ENCODE measurements at places on chromosomes 1 and 21.

DNA sequence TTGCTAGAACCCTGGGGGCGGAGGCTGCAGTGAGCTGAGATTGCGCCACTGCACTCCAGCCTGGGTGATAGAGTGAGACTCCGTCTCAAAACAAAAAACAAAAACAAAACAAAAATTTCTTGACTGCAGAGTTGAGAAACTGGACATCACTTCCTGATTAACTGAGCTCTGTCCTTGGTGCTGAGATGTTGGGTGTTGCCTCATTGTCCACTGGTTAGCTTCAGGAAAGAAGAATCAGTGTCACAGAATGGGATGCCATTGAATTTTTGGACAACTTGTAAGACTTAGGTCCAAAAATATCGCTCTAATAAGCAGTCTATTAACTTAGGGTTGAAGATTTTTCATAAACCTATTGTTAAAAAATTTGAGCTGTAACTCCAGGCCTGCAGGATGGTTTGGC is 23.8 kb upstream of the KCNA10 start:
- DNase-seq = no peak

GRCh38 chr1:184287001-184287400 is 99.8 kb upstream of the C1orf21 start:
- no peak for DNase-seq

DNA sequence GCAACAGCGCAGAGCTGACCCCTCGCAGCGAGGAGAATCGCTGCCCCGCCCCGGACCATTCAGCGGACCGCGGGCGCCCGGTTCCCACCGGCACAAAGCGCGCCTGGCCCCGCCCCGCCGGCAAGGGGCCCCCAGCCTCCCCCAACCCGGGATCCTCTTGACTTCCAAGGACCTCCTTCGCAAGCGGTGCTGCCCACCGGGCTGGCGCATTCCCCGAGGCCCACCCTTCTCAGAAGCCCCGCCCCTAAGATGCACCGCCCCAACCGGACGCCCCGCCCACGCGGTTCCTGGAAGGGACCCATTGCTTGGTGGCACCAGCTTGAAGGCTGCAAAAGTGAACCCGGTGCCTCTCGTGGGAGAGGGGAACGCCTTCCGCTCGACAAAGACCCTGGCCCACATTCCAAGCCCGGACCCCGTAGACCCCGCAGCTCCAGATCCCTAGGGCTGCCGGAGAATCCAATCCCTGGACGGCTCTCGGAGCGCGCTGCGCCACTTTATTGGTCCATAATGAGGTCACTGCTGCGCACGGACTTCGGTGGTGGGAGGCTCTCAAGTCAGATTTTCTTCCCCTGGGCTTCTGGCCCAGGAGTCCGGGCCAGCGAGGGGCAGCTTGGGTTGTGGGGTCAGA is 2.0 kb downstream of the HES3 start:
- no peak for DNase-seq

- no peak for DNase-seq
Observed at GRCh38 chr1:21543598-21543997, 34.4 kb downstream of the ALPL start.

- DNase-seq = no peak
Observed at GRCh38 chr1:72485801-72486200, 203.5 kb upstream of the NEGR1 start.

- no peak for DNase-seq
Observed at GRCh38 chr21:16058896-16059295, 329.1 kb downstream of the USP25 start.

GRCh38 chr21:43372663-43373361 is 54.1 kb downstream of the SIK1 start:
- no peak for DNase-seq

GRCh38 chr1:171727778-171728177 is 14.1 kb downstream of the VAMP4 start:
- no peak for DNase-seq

GRCh38 chr1:2194319-2194897 is at the start of gene FAAP20:
FAAP20 (minus strand) TSS chr1:2194772; CDS start chr1:2194749, 23 bp downstream.
- DNase-seq = peak; percentile 90

DNA sequence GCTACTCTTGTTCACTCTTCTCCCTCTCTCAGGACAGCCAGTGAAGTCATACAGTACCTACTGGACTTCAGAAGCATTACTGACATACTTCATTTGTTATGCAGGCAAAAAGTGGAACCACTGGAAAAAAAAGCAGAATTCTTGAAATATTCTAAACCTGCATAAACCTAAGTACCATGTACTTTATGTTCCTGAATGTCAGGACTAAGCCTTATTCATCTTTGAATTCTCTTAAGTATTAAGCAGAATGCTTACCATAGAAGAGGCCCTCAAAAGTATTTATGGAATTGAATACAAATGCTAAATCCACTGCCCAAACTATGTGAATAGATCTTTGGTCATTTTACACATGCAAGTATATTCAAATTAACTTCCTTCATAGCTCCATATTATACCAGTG is 7.8 kb downstream of the PSMB2 start:
- no peak for DNase-seq

DNA sequence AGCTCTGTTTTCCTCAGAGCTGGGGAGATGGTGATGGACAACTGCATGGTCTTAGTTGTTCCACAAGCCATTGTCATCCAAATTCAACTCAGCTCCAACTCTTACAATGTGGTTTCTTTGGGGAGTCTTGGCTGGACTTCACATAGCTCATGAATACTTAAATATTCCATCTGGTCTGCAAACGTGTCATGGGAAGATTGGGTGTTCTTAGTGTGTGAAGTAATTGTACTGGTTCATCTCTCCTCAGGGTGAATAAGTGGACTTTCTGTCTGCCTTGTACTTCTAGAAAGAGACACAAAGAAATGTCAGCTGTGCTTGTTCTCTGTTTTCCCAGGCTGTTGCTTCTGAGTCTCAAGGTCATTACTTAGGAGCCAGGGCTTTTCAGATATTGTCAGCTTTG is 106.6 kb downstream of the VPS13D start:
- DNase-seq = no peak
